NCI-H2171 treated with DMSO at 0.1 percent for 48 hours (cell line): ENCODE measurements at places on chromosomes 3 and 15.

GRCh38 chr3:69129531-69129930 lies 7.1 kb upstream of the LMOD3 start:
- no peak for DNase-seq

GRCh38 chr3:118089563-118089962 lies 945.1 kb downstream of the IGSF11 start:
- no peak for DNase-seq

GRCh38 chr15:75145027-75145841 lies 56.4 kb upstream of the C15orf39 start:
- no peak for DNase-seq

DNA sequence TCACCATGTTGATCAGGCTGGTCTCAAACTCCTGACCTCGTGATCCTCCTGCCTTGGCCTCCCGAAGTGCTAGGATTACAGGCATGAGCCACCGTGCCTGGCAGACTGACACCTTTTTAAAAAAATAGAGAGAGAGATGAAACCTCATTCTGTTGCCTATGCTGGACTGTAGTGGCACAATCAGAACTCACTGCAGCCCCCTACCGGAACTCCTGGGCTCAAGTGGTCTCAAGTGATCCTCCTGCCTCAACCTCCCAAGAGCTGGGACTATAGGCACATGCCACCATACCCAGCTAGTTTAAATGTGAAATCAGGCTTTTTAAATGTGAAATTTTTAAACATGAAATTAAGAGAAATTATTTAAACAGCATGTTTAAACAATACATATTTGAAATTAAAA lies 265.2 kb upstream of the UBE2E1 start:
- DNase-seq: no peak

DNA sequence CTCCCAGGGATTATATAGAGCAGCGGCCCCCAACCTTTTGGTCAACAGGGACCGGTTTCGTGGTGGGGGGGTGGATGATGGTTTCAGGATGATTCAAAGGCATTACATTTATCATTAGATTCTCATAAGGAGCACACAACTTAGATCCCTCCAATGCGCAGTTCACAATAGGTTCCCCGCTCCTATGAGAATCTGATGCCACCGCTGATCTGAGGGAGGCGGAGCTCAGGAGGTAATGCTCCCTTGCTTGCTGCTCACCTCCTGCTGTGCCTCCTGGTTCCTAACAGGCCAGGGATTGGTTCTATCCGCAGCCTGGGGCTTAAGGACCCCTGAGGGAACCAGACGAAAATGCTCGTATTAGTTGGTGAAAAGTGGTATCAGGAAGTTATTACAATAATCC lies 1.3 kb upstream of the HACD2 start:
- DNase-seq: peak; percentile 91

DNA sequence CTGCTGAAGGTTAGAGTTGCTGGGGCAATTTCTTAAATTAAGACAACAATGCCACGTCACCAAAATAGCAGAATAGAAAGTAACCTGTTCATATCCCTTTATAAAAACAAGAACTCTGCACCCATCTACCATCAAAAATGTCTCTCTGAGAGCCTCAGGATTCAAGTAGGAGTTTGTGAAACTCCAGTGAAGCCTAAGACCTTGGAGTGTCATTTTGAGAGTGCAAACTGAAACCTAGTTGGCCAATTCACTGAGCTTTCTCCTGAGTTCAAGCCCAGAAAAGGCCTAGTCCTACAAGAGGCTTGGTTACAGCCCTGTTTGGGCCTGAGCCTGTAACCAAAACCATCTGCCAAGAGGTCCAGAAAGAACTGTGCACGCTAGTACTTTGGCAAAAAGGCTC lies 335.1 kb downstream of the EFHB start:
- no peak for DNase-seq

DNA sequence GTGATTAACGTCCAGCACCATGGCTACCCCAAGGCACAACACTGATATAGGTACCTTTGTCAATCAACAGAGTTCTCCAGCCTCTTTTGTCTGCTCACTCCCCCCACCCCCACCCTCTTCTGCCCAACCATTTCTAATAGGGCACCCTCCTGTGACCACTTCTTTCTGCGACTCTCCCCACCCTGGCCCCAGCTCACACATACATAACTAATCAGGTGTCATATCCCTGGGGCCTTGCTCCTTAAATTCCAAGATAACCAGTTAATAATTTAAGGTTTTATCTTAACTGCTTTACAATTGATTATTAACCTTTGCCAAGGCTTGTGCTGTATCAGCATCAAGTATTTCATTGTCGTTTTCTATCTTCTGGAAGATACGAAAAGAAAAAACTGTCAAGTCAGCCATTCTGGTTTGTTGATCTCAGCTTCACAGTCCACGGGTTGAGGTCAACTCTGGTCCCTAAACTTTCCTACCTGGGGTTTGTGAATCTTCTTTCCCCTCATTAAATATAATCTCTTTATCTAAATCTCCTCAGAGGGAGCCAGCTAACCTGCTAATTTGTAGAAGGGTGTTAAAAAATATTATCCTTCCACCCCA lies 27.3 kb upstream of the SLC28A2 start:
- no peak for DNase-seq

DNA sequence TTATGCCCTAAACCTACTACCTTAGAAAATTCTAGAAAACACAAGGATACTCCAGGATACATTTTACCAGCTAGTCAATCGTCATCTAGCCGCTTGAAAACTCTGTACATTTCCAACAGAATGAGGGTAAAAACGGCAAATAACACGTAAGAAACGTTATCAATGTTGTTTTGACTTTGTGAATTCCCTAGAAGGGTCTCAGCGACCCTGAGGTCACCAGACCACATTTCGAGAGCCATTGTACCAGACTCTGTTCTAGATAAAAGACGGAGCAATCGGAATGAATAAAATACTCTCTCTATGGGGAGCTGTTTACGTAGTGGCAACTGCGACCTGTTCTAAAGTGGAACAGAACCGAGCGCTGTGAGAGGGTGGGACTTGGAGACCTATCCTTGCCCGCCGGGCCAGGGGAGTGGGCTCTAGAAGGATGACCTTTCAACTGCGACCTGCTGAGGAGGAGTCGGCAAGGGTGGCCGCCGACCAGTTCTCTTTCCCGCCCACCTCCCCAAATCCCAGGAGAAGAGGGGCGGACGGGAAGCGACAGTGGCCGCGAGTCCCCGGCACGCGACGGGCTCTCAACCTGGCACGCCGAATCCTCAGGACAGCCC lies 778 bp upstream of the AP4E1 start:
- peak; percentile 50 for DNase-seq

- no peak for DNase-seq
Observed at GRCh38 chr3:177154733-177155132, 42.5 kb downstream of the TBL1XR1 start.

GRCh38 chr3:198062068-198062465 lies 102.0 kb downstream of the LMLN start:
- DNase-seq: no peak

DNA sequence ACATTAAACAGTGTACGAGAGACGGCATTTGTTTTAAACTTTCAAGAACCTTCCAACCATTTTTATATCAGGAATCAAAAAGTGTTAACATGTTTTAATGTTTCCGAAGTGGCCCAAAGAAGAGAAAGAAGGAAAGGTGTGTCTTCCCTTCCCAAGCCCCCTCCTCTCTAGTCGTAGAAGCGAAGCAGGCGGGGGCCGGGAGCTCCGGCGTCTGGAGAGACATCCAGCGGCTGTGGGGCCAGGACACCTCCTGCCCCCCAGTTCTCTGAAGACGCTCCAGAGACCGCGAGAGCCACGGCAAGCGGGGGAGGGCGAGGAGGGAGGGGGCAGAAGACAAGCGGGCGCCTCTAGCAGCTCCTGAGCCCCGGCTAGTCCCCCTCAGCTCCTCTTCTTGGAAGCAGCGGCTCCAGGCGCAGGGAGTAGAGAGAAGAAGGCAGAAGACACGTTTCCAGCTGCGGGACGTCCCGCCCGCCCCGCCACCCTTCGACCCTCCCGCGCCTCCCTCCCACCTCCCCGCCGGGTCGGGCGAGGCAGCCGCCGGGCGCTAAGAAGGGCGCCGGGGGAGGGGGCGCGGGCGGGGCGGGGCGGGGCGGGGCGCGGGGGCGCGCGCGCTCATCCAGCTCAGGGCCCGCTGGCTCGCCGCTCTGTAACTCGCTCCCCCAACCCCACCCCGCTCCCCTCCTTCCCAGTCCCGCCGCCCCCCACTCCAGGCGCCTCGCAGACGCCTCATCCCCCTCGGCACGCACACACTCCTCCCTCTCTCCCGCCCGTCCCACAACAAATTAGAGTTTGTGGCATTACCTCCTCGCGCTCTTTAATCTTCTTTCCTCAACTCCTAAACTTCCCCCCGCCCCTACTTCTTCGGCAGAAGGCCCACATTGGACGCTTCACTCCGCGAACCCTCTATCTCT lies at the start of gene ZBTB20:
Gene ZBTB20 (minus strand): TSS at position 871 of the 911 bp plus-strand sequence.
- peak; percentile 84 for DNase-seq

DNA sequence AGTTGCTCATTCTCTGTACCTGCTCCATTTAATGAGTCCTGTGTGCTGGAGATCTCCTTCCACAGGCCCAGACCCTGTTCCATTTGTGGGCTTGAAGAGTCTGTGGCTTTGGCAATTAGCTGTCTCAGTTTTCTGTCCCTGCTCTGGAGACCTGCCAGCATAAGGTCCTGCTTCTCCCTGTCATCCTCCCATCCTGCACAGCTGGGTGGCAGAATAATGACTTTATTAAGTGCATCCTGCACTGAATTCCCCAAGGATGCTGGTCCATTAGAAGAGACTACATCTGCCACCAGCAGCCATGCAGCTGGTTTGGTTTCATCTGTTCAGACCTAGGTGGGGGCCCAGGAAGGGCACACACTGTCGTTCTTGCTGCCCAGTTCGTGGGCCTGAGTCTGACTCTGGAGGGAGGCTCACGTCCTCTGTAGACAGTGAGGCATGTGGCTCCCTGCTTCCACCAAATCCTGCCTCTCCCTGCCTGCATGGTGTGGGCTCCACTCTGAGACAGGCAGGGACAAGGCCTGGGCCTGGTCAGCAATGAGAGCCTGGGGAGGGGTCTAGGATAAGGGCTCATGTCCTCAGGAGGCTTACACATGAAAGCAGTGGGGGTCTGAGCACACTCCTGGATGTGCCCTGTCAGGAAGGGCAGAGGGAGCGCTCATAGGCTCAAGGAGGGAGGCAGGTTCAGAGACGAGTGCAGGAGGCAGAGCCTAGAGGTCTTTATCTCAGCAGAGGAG lies 78.4 kb upstream of the PRR23E start:
- DNase-seq: peak; percentile 80

DNA sequence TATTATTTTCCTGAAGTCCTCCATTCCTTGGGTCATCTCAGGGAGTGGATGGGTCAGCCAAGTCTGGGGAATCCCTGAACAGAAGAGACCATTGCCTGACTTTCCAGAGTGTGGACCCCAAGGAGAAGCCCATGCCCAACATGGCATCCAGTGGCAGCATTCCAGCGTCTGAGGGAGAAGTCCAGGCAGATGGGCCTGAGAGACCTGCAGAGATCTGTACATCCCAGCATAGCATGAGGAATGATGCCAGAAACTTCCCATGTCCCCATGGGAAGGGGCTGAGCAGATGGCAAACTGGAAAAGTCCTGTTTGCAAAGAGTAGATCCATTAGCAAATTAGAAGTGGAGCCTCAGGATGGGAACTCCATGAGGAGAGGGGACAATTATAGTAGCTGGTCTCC lies 17.6 kb upstream of the COLQ start:
- DNase-seq: peak; percentile 17

GRCh38 chr3:196968233-196969133 lies at the start of gene PIGZ:
Gene PIGZ, minus strand, starts transcription at chr3:196968833. Its CDS starts 16,802 bp downstream, at chr3:196952031.
- DNase-seq: peak; percentile 17

GRCh38 chr3:185423178-185423577 lies 60.2 kb downstream of the MAP3K13 start:
- DNase-seq: no peak

- no peak for DNase-seq
Observed at GRCh38 chr3:117998071-117998470, 1036.6 kb downstream of the IGSF11 start.

DNA sequence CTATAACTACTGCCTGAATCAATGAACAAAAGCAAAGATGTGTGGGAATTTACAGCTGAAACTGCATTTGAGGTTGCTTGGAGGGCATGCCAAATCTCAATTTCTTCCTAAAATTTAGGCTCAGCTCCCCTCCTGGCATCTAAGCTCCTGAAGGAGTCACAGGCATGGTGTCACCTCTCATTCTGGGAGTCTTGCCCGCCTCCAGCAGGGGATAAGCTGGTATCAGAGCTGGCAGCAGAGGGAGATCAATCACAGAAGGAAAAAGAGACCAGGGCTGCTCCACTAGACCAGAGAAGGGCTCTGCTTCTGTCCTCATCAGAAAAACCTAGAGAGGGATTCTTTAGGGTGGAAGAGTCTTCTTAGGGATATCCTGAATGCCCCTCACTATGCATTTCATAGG lies 150.4 kb upstream of the SLC6A11 start:
- no peak for DNase-seq

DNA sequence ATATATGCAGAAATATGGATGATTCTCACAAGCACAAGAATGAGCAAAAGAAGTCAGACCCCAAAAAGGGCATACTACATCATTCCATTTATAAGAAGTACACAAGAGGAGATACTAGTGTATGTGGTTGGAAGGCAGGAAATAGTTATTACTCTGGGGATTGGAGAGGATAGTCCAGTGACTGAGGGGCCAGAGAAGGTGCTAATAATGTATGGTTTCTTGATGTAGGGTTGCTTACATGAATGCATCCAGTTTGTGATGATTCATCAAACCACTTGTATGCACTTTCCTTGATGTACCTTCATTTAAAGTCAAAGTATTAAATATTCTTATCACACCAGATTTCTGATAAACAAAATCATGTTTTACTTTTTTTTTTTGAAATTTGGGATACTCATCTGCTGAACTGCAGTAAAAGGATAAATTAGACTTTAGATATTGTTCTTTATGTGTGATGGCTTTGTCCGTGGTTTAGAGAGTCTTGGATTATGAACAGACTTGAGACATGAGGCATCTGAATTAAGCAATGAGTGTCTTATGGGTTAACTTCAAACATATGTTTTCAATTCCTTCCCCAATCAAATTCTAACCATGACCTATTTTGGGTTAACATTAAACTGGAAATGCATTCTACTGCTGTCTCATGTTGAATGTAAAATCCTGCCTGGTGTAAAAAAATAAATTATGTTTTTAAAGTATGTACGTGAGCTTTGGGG lies 171.2 kb downstream of the SEMA6D start:
- no peak for DNase-seq

DNA sequence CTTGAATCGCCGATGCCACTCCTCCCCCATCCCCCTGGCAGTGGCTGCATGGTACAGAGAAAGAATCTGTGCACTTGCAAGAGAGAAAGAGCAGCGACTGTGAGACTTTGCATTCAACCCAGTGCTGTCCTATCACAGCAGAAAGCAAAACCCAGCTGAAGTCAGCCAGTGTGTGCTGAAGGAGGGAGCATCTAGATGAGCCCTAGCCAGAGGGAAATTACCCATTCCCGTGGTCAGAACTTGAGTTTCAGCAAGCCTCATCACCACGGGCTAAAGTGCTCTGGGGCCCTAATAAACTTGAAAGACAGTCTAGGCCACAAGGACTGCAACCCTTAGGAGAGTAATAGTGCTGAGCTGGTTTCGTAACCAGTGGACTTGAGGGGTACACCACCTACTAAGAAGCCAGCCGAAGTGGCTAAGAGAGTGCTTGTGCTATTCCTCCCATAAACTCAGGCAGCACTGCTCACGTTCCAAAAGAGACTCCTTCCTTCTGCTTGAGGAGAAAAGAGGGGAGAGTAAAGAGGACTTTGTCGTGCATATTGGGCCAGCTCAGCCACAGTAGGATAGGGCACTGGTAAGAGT lies 15.2 kb upstream of the PIK3R4 start:
- no peak for DNase-seq
